NCI-H1930 (cell line): ENCODE measurements at places on chromosomes 2 and 18.

GRCh38 chr2:233012301-233012971, 620 bp downstream of the NGEF start:
- DNase-seq, result no peak

DNA sequence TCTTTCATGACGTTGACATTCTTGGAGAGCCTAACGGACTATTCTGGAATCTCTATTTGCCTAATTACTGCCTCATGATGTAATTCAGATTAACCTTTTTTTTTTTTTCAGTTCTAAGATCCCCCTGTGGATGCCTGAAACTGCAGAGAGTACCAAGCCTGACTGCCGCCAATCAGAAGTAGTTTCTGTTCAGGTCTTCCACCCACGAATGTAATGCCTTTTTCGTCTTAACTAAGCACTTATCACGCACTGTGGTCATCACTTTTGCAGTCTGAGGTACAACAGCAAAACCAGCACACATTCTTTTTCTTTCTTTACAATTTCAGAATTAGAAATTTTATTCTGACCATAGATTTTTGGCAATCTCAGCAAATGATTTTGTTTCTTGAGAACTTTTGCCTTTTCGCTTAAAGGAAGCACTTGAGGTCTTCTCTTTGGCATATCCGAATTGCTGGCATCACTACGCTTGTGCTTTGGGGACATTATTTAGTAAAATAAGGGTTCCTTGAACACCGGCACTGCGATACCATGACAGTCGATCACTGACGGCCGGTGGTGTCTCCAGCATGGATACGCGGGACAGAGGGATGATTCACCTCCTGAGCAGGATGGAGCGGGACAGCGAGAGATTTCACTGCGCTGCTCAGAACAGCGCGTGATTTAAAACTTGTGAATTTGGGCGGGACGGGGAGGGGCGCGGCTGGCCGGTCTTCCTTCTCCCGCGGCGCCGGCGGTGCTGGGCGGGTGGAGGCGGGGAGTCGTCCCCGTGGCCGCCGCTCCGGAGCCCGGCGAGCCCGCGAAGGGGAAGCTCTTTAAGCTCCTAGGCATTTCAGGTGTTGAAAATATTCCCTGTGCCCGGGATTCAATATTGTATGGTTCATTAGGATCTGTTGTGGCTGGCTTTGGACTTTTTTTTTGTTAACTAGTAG, 32.0 kb upstream of the GPR55 start:
- DNase-seq, result no peak

DNA sequence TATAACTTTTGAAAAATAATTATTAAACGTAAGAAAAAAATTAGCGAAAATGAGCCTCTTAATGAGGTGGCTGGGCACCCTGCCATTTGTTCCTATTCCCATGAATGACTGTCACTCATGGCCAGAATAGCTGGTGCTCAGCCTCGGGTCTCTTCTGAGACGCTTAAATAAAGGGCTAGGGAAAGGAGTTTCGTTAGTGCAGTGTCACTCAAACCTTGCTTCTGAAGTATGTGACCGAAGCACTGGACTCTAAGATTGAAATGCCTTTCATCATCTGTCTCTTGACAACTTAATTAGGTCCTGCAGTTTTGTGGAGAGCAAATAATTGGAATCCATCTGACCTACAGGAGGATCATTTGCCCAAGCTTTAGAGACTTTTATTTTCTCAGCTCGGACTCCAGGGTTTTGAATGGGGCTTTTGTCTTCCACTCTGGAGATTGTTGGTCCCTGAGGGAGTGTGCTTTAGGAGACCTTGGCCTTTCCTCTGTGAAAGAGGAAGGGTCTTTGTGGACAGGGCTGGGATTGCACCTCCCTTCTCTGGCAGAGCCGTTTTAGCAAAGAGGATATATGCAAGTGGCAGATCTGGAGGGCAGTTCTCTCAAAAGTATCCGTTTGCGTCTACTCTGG, 42.3 kb upstream of the FHOD3 start:
- no peak for DNase-seq

- no peak for DNase-seq
These were observed 166.6 kb upstream of the NCKAP5 start for GRCh38 chr2:133734716-133735495.

DNA sequence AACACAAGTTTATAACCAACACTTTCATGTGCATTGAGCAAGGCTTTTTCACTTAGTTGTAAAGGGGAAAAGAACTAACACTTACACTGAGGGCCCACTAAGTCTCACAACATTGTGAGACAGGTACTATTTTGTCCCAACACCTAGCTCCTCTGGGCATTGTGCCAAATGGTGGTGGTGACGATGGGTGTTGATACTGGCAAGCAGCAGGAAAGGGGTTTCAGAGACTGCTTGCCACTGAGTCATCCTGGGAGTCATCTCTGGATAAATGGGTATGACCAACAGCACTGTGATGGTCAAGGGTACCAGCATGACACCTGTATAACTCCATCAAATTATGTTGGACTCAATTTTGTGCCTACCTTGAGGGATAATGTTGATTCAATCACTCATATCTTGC, 138.8 kb upstream of the ITGA6 start:
- DNase-seq, result no peak

GRCh38 chr2:54483426-54483825, 27.3 kb downstream of the SPTBN1 start:
- no peak for DNase-seq

DNA sequence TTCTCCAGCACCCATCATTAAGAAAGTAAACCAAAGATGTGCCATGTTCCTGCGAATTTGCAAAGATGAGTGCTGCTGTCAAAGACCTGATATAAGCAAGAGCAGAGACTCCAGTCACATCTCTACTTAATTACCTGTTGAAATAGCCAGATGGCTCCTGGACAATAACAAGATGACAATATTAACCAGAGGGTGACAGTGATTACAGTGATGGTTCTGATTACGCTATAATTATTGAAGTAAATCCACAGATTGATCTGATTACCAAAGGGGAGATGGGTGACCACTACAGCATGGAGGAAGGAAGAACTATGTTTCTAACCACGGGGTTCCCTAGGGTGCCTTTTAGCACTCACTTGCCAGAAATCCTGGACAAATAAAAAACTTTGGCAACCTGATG, 36.5 kb upstream of the AFF3 start:
- no peak for DNase-seq

DNA sequence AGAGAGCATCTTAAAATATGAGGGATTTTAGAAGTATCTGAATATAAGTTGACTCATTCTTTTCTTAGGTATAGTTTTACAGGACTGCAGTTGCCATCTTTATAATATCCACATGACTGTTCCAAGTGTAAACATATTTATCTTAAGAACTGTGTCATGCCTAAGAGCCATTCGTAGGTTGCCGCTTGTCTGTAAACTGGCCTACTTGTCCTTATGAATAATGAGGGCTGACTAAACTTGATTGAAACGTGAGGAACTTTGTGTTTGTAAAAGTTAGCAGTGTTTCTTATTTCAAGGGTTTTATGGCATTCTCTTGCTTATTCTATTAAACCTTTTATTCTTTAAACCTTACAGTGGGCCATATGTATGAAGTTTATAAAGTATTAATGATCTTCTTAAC, 99.6 kb downstream of the MAP3K20 start:
- no peak for DNase-seq

DNA sequence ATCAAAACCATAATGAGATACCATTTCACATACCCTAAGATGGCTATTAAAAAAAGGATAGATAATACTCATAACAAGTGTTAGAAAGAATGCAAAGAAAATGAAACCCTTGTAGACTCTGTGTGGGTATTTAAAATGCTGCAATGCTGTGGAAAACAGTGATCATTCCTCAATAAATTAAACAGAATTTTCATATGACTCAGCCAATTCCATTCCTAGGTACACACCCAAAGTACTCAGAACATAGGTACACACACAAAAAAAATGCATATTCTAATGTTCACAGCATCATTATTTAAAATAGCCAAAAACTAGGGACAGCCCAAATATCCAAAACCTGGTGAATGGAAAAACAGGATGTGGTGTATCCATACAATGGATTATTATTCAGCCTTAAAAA, 502.3 kb downstream of the KCNJ3 start:
- no peak for DNase-seq

DNA sequence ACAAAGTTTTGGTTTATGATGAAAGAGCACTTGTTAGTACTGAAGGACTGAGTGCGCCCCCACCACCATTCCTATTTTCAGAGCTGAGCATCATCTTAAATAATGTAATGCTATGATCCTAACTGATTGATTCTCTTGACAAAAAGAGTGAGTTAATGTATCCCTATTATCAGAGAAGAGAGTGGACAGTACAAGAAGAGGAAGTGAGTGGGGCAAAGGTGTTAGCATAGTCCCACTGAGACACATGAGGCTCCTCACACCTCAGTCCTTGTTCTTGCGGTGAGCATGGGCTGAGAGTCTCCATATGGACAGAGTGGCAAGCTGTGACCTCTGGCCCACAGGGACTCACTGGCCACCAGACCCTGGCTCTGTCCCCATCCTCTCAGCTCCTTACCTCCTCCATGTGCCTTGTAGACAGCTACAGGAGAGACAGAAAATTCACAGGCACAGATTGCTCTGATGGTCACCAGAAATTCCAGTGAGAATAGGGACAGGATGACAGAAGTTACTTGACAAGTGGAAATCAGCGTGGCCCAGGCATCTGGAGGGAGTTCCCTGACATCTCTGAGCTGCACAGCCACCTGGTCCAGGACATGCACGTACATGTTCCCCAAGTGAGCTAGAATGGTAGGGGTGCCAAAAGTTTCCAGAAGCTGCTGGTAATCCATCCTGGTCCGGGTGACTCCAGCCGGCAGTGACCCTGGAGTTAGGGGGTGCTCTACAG, 32.6 kb downstream of the NAPG start:
- DNase-seq, result no peak

- DNase-seq, result no peak
These were observed 11.5 kb upstream of the TMEM237 start for GRCh38 chr2:201654616-201655384.
